ENCODE measurements at places on chromosomes 3 and 15. TPM values are rescaled to one million over a fixed set of nuclear protein-coding genes. Genes with fewer than 3 reads are reported as not detected.

- no peak for DNase-seq
Observed at GRCh38 chr3:118742760-118743159, 291.9 kb downstream of the IGSF11 start.

DNA sequence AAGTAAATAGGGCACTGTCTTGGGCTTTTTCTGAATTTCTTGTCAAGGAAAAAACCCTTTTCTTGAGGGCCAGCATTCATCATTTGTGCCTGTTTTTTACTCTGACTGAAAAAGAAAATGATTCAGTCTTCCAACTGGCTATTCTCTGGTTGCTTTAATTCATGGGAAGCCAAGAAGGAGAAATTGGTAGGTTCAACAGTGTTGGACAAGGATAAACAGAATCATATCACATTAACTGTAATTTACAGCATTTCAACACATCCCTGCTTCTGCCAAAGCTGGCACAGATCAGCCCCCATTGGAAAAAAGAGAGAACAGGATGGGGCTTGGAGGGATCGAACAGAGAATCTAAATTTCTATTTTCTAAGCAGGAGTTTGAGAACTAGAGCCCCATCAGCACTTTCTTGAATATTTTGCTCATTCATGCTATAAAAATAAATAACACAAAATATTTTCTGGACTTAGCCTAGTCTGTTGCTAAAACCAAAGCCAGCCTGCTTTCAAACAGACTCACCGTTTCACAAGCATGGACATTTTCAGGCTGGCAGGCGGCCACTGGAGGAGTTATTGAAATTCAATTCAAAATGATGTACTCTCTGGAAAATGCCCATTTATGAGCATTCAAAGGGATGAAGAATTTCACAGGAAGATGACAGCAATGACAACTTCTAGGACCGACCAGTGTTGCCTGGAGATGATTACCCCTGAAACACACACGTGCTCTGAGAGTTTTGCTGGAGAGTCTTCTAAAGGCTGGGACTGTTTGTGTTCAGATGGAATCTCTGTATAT is 181.2 kb downstream of the WNT5A start:
- no peak for DNase-seq

GRCh38 chr3:70149714-70150400 is 150.3 kb downstream of the SAMMSON start:
- DNase-seq = no peak

GRCh38 chr3:2870724-2871333 is 239.3 kb downstream of the IL5RA start:
- DNase-seq = no peak

- no peak for DNase-seq
Observed at GRCh38 chr15:69660114-69660513, 207.5 kb downstream of the RPLP1 start.

- no peak for DNase-seq
Observed at GRCh38 chr15:34366271-34367065, 528 bp downstream of the LPCAT4 start.

DNA sequence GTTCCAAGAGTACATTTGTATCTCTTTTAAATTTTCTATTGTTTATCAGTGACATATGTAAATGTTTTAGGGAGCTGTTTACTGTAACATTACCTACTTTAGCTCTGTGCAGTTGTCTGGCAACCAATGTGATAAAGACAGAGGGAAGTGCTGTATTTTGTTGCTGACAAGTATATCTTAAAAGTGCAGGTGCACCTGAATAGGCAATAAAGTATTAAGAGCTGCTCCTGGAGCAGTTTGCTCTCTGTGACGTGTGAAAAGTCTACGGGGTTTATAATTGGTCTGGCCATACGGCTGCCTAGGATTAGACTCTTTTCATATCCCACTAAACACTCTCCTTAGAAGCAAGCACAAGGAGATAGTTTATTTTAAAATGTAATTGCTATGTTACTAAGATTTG is 178.3 kb downstream of the IGF1R start:
- no peak for DNase-seq

DNA sequence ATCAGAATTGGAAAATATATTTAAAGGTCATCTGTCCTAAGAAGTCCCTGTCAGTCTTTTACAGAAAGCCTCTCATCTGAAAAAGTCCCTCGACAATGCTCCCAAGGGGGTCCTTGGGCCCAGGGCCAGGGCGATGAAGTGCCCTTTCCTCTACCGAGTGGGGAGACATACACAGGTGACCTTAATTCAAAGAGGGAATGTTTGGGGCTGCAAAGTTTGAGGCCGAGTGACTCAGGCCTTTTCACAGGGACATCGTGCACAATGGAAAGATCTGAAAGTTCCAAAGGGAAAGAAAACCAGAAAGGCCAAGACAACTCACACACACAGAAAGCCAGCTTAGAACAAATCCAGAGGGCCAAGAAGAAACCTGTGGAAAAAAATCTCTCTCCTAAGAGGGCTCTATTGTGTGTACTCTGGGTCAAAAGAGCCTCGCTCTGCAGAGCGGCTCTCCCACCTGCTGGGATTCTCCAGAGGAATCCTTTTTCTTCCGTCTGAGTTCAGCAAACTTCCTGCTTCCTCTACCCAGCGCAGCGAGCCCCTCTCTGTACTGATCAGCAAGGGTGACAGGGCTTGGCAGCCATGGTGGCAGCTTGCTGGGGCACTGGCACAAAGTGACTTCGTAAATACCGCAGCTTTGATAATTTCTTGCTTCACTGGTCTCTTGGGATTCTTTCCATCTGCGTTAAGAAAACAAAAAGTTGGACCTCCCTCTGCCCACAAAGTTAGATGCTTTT is 259.1 kb downstream of the OPA1 start:
- DNase-seq = no peak

DNA sequence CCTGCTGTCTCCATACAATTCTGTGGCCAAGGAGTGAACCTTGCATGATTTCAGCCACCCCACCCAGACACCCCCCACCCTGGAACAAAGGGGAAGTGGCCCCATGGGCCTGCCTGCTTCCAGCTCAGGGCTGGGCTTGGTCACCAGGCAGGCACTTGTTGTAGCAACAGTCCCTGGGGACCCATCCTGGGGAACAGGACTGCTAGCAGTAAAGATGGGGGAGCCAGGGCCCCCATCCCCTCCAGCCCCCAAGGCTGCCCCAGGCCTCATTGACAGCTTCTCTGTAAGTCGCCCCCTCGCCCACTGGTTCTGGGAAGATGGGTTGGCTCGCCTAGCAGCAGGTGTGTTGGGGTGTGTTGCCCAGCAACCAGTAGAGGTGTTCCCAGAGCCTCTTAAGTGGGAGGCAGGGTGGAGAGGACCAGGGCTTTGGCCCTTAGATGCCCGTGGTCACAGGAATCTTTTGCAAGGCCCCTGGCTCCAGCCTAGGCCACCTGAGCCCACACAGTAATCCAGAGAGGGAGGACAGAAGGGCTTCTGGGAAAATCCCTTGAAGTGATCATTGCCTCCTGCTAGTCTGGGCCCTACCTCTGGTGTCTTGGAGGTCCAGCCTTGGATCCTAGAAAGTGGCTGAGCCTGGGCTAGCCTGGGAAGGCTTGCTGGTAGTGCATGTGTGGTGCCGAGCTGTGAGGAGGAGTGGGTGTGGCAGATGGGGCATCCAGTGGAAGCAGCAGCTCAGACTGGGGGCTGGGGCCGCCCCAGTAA is 48.9 kb downstream of the CYP11A1 start:
- no peak for DNase-seq

DNA sequence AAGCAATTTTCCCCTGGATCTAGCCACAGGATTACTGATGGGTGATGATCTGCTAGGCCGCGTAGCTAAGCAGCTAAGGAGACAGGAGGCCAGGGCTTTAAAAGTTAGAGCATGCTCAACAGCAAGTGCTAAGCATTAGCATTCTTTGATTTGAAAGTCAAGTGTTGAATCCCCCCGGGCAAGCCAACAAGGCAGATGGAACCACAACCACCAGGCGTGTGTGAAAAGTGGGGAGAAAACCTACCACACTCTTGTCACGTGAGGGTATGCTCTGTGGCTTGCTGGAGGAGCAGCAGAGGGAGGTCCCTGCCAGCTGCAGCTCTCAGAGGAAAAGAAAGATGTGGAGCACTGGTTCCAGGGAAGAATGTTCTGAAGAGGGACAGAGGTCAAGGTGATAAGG is 20.9 kb downstream of the SLC51A start:
- DNase-seq = no peak

GRCh38 chr15:55789066-55789660 is 46.2 kb upstream of the PRTG start:
- no peak for DNase-seq

DNA sequence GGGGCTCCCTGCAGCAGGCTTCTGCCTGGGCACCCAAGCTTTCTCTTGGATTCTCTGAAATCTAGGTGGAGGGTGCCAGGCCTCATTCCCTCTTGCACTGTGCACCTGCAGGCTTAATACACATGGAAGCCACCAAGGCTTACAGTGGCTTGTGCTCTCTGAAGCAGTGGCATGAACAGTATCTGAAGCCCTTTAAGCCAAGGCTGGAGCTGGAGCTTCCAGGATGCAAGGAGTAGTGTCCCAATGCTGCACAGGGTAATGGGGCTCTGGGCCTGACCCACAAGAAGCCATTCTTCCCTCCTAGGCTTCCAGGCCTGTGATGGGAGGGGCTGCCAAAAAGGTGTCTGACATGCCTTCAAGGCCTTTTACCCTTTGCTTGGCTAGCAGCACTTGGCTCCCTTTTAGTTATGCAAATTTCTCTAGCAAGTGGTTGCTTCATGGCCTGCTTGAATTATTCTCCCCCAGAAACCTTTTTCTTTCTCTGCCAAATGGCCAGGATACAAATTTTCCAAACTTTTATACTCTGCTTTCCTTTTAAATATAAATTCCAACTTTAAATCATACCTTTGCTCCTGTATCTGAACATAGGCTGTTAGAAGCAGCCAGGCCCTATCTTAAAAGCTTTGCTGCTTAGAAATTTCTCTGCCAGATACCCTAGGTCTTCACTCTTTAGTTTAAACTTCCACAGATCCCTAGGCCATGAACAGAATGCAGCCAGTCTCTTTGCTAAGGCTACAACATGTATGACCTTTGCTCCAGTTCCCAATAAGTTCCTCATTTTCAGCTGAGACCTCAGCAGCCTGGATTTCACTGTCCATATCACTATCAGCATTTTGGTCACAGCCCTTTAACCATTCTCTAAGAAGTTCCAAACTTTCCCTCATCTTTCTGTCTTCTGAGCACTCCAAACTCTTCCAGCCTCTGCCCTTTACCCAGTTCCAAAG is 201.1 kb upstream of the LRRFIP2 start:
- DNase-seq = no peak

GRCh38 chr3:107796791-107797190 is 274.0 kb downstream of the BBX start:
- DNase-seq = no peak

- DNase-seq = no peak
Observed at GRCh38 chr3:20510396-20510795, 324.4 kb upstream of the SGO1 start.

GRCh38 chr3:141332416-141332815 is 35.9 kb upstream of the ZBTB38 start:
- DNase-seq = no peak

DNA sequence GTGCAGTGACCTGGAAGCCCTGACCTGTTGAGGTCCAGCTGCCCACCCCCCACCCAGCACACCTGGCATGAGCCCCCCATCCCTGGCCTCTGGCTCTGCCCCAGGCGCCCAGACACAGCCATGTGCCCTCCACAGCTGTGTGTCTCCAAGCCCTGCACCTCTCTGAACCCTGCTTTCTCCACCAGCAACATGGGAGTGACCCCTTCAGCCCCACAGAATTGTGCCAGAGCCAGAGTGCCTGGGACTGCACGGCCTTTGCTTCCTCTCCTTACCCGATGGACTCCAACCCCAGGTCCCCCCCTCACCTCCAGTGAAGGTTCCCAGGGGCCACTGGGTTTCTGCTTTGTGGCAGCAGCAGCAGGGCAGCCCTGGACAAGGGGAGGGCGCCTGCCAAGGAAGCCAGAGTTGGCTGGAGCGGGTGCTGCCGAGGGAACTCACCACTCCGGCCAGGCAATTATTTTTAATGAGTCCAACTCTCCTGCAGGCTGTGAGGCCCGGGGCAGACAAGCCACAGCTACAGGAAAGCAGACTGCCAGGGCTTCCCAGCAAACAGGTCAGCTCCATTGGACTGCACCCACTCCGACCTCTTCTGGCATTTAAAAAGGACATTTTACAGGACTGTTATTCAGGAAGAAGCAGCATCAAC is 24.1 kb downstream of the PRR20G start:
- DNase-seq = no peak

GRCh38 chr3:151795276-151795675 is 18.6 kb upstream of the AADAC start:
- DNase-seq = no peak

- no peak for DNase-seq
Observed at GRCh38 chr15:54550954-54551353, 572.7 kb downstream of the UNC13C start.

DNA sequence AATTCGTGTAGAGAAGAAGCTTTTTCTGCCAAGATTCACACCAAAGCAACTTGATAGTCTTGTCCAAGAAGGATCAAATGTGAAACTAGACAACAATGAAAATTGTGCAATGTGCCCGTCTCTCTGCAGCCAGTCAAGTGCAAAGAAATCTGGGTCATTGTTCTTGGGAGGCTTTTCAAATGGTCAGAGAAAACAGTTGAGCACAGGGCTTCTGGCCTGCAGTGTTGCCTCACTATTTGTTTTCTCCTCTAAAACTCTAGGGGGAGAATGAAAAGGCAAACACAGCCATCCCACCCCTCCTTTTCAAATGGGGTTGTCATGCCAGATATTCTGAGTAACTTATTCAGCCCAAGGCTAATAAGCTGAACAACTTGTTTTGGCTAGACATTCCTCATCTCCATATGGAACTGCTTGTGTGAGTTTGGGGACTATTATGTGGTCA is 417.6 kb upstream of the CDIN1 start:
- no peak for DNase-seq

- no peak for DNase-seq
Observed at GRCh38 chr3:111765136-111765535, 93.9 kb upstream of the PHLDB2 start.

DNA sequence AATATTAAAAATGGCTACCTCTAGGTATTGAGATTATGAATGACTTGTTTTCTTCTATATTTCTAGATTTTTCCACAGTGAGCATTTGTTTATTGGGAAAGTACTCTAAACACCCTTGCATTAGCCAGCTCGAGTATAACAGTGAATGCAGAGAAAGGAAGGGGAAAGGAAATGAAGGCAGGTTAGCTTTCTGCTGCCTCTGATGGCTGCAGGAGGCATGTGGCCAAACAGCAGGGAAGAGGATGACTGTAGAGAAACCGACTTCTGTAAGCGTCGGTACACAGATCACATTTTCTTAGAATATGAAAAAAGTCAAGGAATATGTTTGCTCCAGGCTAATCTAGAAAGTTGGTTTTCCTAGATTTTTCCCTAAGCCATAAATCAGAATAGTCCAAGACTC is 19.8 kb downstream of the GNB5 start:
- no peak for DNase-seq

- DNase-seq = peak; percentile 45
Observed at GRCh38 chr3:52078781-52079560, 22.6 kb upstream of the DUSP7 start.

DNA sequence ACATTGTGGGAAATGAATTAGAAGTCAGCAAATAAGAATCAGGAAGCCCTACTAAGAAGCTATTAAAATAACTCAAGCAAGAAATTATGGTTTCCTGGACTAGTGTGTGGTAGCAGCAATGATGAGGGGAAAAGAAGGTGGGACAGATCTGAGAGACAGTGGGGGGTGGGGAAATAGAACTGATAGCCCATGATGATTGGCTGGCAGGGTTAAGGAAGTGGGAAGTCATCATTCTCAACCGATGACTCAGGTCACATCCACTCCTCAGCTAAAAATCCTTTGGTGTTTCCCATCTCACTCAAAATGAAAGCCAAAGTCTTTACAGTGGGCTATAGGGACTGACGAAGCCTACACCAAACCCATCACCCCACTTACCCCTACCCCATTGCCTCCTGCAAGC is 153.9 kb upstream of the ARHGEF26 start:
- no peak for DNase-seq

AGTR1 gene
- 20.0 TPM for polyA plus RNA-seq

SH3GL3 gene
- polyA plus RNA-seq = 11.9 TPM

ANKRD63 gene
- not detected for polyA plus RNA-seq

RAB7A gene
- 188 TPM for polyA plus RNA-seq
